Stimulated activated CD8-positive, alpha-beta memory T cell treated with anti-CD3 and anti-CD28 coated beads, Interleukin-2, amount 100 ng/mL, for 48 hours (primary cell): ENCODE measurements at places on chromosomes 7 and 10.

DNA sequence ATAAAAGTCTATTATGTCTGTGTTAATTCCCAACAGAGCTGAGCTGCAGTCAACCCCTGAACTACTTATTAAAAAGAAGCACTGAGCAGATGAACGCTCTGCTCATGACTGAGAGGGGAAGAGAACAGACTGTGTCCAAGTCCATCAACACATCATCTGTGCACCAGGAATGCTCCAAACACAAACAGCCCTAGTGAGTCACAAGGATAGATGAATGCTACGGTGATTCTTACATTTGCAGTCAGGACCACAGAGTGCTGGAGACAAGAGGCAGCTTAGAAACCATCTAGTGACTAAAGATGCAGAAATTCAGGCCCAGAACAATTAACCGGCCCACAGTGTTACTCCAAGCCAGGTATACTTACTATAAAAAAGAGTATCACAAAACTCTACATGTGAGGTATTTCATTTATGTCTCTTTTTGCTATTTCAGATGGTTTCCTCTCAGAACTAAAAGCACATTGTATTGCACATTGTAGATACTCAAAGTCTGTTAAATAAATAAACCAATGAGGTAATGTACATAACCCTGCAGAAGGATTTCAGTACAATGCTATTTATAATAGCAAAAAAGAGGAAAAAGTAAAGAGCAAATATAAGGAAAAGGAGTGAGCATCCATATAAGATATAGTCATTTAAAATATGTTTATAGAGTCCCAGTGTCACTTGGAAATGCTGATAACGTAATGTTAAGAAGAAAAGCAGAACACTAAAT, 159.2 kb downstream of the KCNMA1 start:
- DNase-seq = no peak

- DNase-seq = no peak
These were observed 54.9 kb upstream of the TMEM273 start for GRCh38 chr10:49243139-49243538.

DNA sequence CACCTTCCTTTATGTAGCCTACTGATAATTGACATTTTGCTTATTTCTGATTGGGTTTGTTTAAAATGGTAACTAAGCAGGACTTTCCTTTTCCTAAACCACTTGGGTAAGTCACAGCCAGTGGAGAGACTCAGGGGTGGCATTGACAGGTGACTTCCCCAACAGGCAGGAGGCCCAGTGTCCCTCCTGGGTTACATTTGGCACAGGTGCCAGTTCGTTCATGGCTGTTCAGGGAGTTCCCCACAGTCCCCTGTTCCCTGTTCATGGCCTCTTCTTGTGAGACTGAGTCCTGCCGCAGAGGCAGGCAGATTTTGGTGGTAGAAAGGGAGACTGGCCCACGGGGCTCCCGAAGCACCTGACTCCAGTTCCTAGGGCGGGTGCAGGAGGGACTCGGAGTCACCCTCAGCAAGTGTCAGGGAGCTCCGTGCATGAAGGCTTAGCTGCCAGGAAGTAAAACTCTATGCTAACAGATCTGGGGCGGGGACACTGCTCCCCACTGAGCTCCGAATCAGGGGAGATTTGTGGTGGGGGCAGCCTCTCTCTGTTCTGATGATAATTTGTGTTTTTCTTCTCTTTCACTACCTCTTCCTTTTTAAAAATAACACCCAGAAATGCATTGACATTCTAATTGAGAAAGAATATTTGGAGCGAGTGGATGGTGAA, 84.1 kb downstream of the EZH2 start:
- no peak for DNase-seq

DNA sequence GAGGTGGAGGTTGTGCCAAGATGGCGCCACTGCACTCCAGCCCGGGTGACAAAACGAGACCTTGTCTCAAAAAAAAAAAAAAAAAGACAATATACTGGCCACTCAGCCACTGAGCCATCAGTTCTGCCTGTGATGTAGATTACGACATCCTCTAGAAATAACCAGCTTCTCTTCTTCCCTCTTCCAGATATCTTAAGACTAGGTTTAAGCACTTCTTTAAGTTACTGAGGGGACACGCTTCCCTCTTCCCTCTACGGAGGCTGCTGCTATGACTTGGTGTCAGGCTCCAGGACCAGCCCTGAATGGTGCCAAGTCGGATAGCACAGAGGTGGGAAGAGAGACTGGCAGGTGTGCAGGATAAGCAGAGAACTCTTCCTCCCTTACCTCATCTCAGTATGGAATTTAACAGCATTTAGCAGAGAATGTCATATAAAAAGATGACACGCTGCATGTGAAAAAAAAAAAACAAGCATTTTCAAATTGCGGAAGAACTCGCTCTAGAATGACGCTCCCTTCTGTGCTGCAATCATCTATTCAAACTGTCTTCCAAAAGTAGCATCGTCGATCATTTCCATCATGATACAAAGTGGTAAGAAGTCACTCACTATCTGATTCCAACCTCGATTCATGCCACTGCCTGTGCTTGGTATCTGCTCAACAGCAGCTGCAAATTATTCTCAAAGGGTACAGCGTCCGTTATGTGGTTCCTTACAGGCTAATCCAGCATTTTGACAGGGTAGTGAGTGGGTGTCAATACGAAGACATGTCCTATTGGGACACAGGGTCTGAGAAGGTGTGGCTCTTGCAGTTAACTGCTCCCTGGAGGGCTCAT, 13.8 kb downstream of the DAGLB start:
- DNase-seq = no peak

- no peak for DNase-seq
These were observed 128.6 kb downstream of the CCNY start for GRCh38 chr10:35464825-35465456.

DNA sequence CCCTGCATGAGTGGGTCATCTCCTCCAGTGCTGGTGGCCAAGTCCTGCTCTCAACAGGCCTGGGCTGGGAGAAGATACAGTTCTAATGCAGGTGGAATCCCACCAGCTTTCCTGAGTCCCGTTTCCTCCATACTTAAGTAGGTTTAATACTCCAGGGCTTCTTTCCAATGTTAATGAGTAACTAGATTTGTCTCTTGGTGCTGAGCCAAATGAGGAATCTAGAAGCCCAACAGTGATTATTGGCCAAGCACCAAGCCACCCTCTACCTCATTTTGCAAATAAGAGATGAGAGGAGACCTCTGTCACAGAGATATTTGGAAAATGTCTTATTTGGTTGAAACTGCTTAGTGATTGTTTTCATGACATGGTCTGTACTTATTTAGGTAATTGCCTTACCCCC, 37.1 kb downstream of the STARD3NL start:
- no peak for DNase-seq

DNA sequence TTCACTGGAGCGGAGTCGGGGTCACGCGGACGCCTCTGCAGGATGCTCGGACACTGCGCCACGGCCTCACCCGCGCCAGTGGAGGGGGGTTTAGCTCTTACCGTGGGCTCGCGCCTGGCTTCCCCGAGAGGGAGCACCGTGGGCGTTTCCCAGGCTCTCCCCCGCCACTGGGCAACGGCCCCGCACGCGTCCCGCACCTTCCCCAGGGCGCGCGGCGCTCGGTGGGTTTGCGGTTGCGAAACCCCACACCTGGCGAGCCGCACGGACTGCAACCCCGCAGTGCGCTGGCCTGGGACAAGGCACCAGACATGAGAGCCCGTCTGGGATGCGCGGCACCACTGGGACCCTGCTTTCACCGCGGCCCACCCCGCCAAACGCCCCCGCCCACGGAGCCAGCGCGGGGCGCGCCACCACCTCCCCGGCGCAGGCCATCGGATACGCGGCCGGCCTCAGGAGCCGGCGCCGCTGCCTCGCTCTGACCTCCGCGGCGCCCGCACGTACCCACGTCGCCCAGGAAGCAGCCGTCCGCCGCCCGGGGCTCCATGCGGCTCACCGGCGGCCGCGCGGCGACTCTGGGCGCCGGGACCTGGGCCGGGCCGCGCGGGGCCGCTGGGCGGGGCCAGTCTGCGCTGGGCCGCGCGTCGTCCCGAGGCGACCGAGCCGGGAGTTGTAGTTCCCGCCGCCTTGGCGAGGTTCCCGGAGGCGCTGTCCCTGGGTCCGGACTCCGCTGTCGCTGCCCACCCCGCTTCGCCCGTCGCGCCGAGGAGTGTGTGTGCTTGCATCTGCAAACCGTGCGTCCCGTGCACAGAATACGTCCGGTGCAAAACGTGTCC, at the start of gene ASB13:
TSS of gene ASB13 (minus strand) at position 588 of the 833 bp plus-strand sequence. CDS start at position 544, 44 bp downstream.
- peak; percentile 27 for DNase-seq

GRCh38 chr10:49318755-49319154, 19.8 kb downstream of the C10orf71 start:
- DNase-seq = no peak

DNA sequence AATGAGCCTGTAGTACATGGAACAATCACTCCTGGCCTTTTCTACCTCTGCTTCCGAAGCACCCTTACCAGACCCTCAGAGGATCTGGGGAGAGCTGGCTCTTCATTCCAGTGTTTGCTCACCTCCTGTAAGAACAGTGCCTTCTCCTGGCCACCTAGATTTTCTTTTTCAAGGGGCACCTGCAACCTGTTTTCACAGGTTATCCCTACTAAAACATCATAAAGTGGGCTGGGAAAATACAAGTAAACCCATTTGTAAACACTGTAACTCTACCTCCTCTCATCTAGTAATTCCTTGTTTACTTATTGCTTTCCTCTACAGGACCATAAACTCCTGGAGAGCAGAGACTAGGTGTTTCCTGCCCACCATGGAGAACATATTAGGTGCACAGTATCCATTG, 1.1 kb downstream of the PIK3AP1 start:
- DNase-seq = no peak

- DNase-seq = peak; percentile 56
These were observed 86.9 kb downstream of the JAZF1 start for GRCh38 chr7:28093623-28094232.

- DNase-seq = no peak
These were observed 327.4 kb downstream of the RPS24 start for GRCh38 chr10:78361031-78361430.

DNA sequence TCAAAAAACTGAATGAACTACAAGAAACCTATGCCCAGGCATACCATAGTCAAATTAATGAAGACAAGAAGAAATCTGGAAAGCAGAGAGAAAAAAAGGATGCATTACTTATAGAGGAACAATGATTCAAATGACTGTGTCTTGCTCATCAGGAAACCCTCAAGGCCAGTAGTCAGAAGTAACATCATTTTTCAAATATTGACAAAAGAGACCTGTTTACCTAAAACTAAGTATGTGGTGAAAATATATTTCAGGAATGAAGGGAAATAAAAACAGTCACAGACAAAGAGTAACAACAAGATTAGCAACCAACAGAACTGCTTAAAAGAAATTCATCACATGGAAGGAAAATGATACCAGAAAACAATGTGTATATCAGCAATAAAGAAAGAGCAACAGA, 128.4 kb downstream of the ALOX5 start:
- no peak for DNase-seq

DNA sequence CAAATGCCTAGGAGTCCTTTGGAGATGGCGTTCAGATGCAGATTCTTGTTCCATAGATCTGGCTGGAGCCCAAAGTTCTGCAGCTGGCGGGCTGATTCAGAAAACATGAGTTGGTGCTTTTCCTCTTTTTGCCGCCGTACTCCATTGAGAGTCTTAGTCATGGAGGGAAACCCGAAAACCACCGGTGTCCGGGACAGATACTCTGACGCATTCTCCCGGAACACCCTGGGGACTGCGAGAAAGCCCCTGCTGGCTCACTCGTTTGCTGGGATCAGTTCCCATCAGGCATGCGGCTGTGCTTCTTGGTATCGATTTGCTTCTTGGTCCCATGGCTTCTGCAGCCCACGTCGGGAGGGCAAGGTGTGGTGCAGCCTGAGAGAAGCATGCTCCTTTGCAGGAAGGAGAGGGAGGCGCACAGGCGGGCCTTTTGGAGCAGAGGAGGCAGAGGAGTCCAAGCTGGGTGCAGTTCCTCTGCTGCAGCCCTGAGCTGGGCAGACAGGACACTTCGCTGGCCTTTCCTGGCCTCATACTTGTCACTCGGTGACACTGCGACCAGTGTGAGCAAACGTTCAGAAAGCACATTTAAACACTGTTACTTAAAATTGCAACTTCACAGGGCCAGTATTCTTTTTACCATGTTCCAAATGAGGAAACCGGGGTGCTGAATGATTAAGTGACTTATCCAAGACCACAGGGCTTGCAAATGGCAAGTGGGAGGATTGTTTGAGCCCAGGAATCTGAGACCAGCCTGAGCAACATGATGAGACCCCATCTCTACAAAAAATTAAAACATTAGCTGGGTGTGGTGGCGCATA, 30.6 kb upstream of the PFKFB3 start:
- DNase-seq = peak; percentile 14

DNA sequence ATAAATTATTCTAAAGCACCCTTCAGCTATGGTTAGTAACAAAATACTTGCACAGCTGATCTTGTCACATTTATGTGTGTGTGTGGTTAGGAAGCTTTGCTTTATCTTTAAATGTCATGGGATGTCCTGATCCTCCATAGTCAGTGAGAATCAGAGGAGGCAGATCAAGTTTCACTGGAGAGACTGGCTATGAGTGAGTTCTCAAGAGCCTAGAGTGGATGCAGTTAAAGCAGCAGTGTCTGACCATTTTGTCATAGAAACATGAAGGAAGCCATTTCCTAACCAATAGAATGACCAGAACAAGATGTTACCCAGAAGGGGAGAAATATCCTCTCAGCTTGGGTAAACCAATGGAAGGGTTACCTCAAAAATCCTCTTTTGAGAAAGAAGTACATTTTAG, 207.2 kb upstream of the DKK1 start:
- no peak for DNase-seq

DNA sequence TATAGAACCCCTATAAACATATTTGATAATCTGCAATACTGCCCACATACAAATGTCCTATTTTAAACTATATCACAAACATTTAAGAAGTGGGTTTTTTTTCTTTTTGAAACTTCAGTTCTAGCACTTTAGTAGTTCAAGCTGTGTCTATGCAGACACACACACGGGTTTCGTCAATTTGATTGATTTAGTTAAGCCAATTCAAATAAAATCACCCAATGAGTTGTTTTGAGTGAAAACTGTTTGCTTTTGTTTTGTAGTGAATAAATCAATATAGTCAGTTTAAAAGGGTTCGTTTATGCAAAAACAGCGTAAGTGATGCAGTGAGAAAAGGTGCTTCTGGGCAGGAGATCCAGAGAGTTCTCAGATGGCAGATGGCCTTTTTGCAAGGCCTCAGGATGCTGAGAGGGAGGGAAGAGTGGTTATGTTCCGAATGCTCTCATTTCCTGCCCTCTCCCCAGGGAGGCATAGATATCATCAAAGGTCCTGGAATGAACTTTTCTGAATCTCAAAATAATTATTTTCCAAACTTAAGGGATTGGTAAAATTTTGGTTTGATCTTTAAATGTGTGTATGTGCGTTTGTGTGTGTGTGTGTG, 102.7 kb downstream of the AGMO start:
- no peak for DNase-seq

DNA sequence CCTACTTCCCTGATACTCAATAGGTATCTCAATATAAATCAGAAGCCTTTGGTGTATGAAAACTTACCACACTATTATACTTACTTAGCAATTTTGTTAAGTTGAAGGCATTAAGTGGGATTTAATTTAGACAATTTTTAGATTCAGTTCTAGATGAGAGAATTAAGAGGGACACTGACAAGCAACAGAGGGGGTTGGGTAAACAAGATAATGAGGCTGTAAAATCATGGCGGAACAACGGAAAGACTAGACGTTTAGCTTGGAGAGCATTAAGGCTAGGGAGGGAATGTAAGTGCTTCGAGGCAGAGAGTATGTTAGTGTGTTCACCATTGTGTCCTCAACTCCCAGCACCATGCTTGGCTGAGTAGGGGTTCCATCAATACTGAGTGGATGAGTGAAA, 71.3 kb downstream of the DENND11 start:
- DNase-seq = no peak
